Stimulated activated CD8-positive, alpha-beta memory T cell treated with anti-CD3 and anti-CD28 coated beads, Interleukin-4, amount 100 ng/mL, for 1 hour (primary cell): ENCODE measurements at places on chromosomes 3 and 15.

- no peak for DNase-seq
These were observed 352.4 kb upstream of the ARHGEF26 start for GRCh38 chr3:153768561-153769469.

DNA sequence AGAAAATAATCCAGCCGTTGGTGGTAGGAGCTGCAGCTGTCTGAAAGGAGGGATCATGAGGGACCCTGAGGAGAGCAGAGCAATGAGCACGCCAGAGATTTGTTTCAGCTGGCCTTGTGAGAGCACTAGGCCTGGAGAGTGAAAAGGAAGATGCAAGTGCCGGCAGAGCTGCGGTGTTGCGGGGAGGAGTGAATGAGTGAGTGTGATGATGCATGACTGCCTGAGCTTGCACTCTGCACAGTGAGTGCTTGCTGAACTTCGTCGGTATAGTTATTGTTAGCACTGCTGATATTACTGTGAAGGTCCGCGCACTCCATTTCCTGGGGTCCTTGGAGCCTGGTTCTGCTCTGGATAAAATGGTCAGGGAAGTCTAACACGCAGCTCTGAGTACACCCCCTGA, 23.2 kb downstream of the EIF1B start:
- no peak for DNase-seq

DNA sequence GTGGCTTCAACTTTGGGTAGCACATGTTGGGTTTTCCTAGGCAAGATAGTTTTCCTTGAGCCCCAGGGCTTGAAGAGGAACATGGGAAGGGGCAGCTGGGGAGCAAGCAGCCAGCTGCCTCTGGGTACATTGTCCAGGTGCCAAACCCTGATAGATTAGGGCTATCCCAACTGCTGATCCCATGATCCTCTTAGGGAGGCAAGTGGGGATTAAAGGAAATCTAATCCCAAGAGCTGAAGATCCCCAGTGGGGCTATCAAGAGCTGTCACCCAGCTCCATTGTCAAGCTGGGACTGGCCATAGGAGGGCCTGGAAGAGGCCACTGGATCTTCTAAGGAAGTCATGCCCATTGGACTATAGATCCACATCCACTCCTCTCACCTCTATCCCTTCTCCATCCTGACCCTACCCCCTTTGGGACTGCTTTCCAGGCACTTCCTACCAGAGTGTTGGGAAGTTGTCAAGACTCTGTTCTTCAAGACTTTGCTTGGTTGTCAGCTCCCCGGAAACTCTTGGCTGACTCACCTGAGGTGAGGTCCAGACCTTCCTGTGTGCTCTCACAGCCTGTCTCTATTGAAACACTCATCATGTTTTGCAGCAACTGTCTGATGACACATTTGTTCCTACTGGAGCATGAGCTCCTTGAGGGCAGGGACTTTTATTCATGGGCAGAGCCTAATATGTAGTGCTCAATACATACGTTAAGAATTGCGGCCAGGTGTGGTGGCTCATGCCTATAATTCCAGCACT, 5.9 kb downstream of the CAMK2N2 start:
- no peak for DNase-seq

GRCh38 chr15:54803987-54804386, 392.8 kb downstream of the RSL24D1 start:
- DNase-seq = no peak
